ENCODE measurements at places on chromosomes 13 and 19. TPM values are rescaled to one million over a fixed set of nuclear protein-coding genes. Genes with fewer than 3 reads are reported as not detected.

The MYH14 gene
- not detected for total RNA-seq

The RAB3A gene
- total RNA-seq, result 3.8 TPM

The MISP3 gene
- 1.7 TPM for total RNA-seq

The SLC10A2 gene
- total RNA-seq, result not detected

The ZNF625 gene
- 1.7 TPM for total RNA-seq

The TYROBP gene
- 286 TPM for total RNA-seq

The FOXA3 gene
- not detected for total RNA-seq

The TGFBR3L gene
- 0.10 TPM for total RNA-seq

Data from mononuclear cell (primary cell).